ENCODE measurements at places on chromosomes 5 and 9.

- no peak for DNase-seq
Observed at GRCh38 chr5:79581535-79581934, 30.7 kb upstream of the TENT2 start.

DNA sequence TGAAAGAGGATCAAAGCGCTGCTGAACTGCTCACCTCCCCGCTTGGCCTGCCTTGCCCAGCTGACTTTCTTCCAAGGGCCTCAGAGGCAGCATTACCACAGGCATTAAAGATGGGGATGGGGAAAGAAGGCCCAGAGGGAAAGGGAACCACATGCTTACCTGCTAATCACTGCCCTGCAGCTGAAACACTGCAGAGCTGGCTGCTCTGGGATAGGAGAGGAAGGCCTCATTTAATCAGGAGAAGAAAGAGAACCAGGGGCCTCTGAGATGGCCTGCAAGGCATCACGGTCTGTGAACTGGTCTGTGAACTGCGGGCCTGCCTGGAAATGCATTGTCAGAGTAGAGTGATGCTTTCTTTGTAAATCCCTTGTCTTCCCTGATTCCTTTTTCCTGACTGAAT, 44.8 kb downstream of the PTCD2 start:
- DNase-seq: no peak

GRCh38 chr9:90641884-90642487, 638 bp downstream of the DIRAS2 start:
- DNase-seq: no peak

DNA sequence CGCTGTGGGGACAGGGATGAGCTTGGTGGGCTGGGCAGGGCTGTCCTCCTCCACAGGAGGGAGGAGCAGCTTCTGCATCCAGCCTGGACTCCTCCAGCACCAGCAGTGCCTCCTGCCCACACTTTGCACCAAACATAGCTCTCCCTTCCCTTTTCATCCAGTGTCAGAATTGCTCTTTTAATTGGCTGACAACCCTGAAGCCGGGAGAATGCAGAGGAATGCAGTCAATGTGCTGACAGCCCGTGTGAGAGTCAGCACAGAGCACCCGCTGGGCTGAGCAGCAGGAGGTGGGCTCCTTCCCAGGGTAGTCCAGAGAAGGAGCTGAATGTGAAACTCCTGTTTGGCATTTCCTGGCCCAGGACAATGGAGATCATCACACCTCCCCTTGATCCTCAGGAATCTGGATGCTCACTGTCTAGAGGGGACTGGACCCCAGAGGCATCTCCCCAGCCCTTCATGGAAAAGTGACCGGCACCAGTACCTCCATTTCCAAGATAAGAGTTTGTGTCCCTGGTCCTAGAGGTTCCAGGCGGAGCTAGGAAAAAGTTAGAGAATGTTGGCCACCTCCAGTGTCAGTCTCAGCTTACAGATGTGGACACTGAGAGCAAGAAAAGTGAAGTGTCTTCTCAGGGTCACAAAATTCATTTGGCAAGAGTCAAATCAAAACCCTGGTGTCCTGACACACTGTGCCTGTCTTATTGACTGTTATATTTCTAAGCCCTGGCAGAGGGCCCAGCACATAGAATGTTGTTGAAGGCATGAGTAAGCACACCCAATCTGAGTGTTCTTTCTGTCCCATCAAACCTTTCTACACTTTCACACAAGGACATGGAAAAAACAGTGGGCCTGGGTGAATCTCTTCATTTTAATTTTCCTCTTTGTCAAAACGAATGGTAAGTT, 202.1 kb downstream of the SNX18 start:
- DNase-seq: peak; percentile 91

DNA sequence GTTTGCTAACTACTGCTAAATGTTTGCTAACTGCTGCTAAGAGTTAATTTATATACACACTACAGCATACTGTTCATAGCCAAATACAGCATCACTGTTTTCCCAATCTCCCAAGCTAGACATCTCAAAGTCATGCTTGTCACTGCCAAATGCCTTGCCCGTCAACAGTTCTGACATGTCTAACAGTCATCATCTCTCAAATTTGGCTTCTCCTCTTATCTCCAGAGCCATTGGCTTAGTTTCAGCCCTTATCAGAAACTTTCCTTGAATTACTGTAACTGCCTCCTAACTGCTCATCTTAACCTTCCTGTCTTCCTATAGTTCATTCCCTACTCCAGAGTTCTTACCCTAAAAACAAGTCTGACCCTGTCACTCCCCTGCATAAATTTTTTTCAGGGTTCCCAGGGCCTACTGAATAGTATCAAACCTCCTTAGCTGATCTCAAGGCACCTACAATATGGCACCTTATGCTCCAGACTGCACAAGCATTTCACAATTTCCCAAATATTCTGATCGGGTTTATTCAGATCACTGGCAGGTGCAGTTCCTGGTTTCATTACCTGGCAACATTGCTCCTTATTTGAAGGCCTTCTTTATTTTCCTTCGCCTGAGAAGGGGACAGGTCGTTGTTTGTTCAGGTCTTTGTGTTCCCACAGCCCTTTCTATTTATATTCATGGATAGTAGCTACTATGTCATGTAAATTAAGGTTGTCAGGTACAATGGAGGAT, 55.9 kb upstream of the ANKRD55 start:
- no peak for DNase-seq

GRCh38 chr5:146426853-146427618, 20.1 kb upstream of the TCERG1 start:
- DNase-seq: peak; percentile 16

GRCh38 chr9:100084128-100084453, 14.7 kb downstream of the ERP44 start:
- DNase-seq: no peak

- no peak for DNase-seq
Observed at GRCh38 chr9:22114956-22115355, 105.9 kb upstream of the CDKN2B start.

GRCh38 chr9:137280474-137281344, 3.2 kb downstream of the TOR4A start:
- DNase-seq: no peak

DNA sequence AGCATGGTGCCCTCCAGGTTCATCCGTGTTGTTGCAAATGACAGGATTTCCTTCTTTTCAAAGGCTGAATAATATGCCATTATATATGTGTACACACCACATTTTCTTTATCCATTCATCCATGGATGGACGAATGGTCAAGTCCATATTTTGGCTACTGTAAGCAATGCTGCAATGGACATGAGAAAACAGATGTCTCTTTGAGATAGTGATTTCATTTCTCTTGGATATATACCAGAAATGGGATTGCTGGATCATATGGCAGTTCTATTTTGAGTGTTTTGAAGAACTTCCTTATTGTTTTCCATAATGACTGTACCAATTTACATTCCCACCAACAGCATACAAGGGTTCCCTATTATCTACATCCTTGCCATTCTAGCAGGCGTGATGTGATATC, 67.9 kb downstream of the TEK start:
- no peak for DNase-seq

GRCh38 chr5:77325921-77326541, 115.6 kb downstream of the PDE8B start:
- DNase-seq: no peak

- no peak for DNase-seq
Observed at GRCh38 chr5:178340637-178341036, 108.0 kb upstream of the PHYKPL start.

- DNase-seq: no peak
Observed at GRCh38 chr5:68134033-68134668, 81.4 kb upstream of the PIK3R1 start.

- no peak for DNase-seq
Observed at GRCh38 chr9:21833090-21833801, 30.8 kb downstream of the MTAP start.

- no peak for DNase-seq
Observed at GRCh38 chr5:109741390-109741789, 51.7 kb downstream of the MAN2A1 start.

DNA sequence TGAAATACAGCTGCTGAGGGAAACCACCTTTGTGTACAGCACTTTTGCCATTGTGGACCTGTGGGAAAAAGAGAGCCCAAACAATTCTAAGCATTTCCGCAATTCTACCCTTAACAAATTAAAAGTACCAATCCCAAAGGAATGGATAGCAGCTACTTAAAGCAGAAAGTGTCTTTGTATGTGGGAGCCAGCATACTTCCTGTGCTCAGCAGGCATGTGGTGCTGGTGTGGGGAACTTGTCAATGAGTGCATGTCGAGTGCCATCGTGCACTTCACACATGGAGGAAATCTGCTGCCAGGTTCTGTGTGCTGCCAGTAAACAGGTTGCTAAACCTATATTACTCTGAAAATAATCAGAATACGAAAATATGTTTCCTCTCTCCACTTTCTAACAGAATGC, 399.0 kb downstream of the LRRC70 start:
- no peak for DNase-seq

GRCh38 chr9:137671721-137672120, 52.9 kb downstream of the EHMT1 start:
- DNase-seq: no peak

GRCh38 chr5:128303593-128303992, 220.0 kb downstream of the SLC12A2 start:
- no peak for DNase-seq

GRCh38 chr5:173916233-173916632, 28.1 kb downstream of the CPEB4 start:
- DNase-seq: no peak

DNA sequence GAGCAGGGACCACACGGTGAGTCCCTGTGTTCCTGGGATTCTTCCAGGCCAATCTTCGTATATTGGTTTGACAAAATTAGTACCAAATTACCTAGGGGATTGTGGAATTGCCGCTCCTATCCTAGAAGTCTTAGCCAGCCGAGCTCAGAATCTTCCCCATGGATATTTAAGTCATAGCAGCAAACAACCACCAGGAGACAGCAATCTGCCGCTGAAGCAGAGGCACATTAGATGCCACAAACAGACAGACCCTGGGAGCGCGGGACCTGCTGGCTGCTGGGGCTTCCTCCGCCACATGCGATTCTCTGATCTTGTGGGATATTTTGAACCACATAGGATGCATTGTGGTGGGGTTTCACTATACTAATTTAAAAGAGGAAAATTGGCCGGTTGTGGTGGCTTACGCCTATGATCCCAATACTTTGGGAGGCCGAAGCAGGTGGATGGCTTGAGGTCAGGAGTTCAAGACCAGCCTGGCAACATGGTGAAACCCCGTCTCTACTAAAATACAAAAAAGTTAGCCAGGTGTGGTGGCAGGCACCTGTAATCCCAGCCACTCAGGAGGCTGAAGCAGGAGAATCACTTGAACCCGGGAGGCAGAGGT, 31.7 kb upstream of the ZBTB43 start:
- DNase-seq: no peak

DNA sequence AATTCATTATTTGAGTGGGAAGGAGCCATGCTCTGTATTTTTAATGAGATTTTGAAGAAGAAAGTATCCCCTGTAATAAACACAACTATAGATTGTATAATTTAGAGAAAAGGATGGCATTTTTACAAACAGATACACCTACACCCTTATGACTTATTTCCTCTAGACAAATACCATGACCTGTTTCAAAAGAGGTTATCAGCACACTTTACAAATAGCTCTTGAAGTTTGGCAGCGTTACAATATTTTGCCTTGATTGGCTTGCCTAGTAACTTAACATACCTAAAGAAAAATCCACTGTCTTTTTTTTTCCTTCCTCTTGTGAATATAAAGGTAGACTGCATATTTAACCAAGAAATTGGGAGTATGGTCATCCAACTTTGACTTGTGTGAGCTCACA, 28.5 kb upstream of the CETN3 start:
- no peak for DNase-seq

- no peak for DNase-seq
Observed at GRCh38 chr9:135898634-135899407, 8.5 kb downstream of the CAMSAP1 start.

DNA sequence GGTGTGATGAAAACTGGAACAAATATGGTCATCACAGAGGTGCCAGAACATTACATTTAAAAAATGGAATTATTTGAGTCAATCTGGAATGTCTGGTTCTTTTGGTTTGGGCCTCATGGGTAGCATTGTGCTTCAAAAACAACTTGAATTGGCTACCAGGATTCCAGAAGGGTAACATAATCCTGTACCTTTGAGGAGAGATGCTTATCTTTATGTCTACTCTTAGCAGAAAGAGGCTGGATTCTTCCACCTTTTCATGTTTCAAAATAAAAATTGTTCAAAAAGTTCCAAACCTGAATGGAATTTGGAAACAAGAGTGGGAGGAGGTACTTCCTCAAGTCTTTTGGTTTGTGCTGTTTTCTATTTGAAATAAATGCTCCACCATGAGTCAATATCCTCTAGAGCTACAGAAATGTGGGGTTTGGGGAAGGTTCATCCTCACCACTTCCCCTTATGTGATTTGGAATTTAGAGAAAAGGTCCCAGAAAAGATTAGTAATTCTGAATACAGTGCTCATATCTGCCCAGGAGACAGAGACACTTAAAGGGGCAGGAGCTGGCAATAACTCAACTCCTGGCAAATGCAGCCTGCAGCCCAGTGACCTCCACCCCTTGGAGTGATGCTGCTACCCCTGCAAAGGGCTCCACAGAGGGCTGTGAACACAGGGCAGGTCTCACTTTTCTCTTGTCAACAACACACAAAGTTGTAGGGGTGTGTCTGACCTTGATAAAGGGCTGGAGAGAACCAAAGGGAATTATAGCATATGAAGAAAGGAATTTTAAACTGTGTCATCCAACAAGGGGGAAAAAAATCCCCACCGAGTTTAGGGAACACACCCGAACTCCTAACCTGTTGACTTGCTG, 272.8 kb downstream of the CWC27 start:
- DNase-seq: no peak

DNA sequence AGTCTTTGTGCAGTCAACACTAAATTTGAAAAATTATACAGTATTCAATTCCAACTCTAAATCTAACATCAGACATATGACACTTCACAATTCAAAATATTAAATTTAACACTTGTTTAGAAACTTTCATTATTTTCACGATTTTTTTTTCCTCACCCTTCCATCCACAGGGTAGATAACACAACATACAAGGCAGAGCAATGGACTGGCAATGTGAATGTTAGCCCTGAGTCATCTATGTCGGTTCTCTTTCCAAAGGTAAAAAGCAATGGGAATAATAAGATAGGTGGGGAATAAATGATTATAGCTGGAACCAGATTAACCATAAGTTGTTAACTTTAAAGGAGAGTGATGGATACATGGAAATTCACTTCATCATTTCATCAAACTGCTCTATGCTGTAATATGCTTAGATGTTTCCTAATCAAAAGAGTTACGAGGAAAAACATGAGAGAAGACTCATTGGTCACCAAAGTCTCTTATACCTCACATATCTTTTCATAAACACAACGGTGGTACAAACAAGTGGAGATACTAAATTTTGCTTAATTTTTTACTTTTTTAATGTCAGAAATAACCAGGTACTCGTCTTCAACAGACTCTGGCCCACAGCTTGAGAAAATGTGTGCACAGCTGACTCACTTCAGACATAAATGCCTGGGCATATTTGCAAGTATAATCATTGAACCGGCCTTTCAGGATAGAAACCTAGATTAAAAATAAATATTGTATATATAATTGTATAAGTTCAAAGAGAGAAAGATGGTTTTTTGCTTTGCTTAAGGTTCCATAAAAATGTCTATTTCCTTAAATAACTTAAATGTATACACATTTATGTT, 23.0 kb downstream of the RFX3 start:
- peak; percentile 34 for DNase-seq

All from brain microvascular endothelial cell (primary cell).